Mammary epithelial cell (primary cell): ENCODE measurements at places on chromosomes 4 and X. TPM values are rescaled to one million over a fixed set of nuclear protein-coding genes. Genes with fewer than 3 reads are reported as not detected.

- no peak for DNase-seq
Observed at GRCh38 chr4:186882293-186882692, 158.6 kb upstream of the FAT1 start.

- no peak for DNase-seq
Observed at GRCh38 chr4:150971901-150972300, 43.2 kb downstream of the LRBA start.

MID1 gene
- polyA plus RNA-seq = 15.9 TPM

- DNase-seq = no peak
Observed at GRCh38 chr4:149552601-149553000, 263.0 kb downstream of the IQCM start.

DNA sequence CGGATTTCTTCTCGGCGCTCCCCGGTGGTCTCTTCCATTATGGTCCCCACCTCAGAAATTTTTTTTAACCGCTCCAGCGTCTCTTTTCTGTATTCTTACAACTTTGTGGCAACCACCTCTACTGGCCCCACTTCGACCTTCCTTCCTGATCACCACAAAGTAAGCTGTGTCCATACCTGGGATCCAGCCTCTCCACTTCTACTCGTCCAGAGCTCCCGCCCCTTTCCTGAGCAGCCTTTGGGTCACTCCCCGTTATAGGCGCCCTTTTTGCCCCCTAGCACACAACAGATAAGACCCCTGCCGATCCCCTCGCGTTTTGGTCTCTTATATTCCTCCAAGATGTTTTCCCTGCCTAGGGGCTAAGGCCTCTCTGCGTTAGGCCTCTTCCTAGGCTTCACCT is 557 bp downstream of the PIGG start:
- no peak for DNase-seq

PSAPL1 gene
- polyA plus RNA-seq = 0.01 TPM

NHSL2 gene
- 0.06 TPM for polyA plus RNA-seq

PPP4R3C gene
- not detected for polyA plus RNA-seq

NPNT gene
- not detected for polyA plus RNA-seq

AKAP4 gene
- polyA plus RNA-seq = not detected

ZNF718 gene
- polyA plus RNA-seq = 1.6 TPM

DNA sequence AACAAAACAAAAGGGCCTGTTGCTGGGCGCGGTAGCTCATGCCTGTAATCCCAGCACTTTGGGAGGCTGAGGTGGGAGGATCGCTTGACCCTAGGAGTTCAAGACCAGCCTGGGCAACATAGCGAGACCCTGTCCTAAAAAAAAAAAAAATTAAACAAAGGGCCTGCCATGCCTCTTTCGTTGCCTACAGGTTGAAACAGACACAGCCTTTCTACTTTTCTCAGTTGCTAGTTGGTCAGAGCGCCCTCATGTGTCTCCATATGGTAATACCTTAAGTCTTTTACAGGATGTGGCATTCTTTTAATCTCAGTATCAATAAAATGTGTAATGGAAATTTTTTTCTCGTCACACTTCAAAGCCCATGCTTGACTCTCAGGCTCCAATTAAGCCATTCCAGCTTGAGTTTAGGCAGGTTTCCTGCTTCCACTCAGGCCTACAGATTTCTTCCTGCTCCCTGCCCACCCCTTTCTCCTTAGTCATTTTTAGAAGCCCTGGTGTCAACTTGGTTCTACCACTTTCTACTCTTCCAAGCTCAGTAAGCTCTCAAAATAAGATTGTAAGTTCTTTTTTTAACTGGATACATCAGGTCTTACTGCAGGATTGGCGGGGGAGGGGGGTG is 4.6 kb upstream of the SOWAHD start:
- no peak for DNase-seq

MCF2 gene
- 0.15 TPM for polyA plus RNA-seq

AFF2 gene
- polyA plus RNA-seq = 0.14 TPM

DNA sequence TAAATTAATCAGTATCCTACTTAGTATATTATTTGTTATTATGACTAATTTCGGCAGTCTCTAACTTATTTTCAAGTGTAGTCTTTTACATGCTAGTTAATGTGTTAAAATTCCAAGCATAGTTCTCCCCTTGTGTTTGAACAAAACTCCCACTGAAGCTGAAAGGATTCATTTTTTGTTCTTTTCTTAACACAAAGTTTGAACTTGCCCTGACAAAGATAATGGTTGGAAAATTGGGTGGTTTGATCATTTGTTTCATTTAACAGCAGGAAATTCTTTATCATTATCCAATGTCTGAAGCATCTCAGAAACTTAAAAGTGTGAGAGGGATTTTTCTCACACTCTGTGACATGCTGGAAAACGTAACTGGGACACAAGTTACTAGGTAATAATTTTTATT is 36.0 kb downstream of the INTU start:
- no peak for DNase-seq

- no peak for DNase-seq
Observed at GRCh38 chr4:95516528-95517017, 32.2 kb downstream of the UNC5C start.

- DNase-seq = peak; percentile 74
Observed at GRCh38 chrX:11188664-11189063, 77.5 kb downstream of the HCCS start.

- no peak for DNase-seq
Observed at GRCh38 chr4:26851129-26851528, 9.5 kb upstream of the STIM2 start.

DNA sequence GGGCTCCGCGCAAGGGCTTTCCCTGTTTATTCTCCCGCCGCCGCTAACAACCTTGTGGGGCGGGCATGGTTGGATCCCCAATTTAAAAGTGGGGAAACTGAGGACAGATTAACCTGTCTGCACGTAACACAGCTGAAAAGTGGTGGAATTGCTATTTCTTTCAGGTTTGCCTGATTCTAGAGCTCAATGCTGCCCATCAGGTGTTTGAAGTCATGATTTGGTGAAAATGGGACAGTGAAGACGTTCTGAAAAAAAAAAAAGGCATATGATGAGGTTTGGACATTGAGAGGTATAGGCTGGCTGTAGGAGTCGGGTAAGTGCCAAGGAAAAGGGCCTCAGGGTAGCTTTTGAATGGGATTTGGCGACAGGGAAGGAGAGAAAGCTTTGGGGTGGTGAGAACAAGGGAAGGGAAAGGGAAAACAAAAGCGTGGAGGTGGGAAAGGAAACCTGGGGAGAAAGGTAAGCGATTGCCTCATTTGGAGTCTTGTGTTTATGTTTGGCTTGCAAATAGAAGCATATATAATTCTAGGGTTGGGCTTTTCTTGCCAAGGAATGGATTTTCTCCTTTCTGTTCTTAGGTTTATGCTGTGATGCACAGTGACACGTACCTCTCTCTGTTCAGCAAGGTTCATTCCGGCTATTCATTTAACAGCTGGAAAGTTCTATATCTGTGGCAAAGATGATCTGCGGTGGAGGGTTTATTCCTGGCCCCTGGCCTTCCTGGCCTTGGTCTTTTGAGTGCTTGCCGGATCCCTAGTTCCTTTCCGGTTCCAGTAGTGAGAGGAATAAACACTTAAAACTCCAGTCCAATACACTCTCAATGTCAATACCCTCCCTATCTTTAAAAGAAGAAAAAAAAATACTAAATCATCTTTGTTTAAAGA is 2.4 kb upstream of the STIM2 start:
- no peak for DNase-seq

GRCh38 chrX:71250841-71251240 is 3.1 kb downstream of the ZMYM3 start:
- no peak for DNase-seq

GRCh38 chr4:179124957-179125356 is 1682.7 kb upstream of the AGA start:
- no peak for DNase-seq

GRCh38 chr4:52914051-52914605 is 52.0 kb downstream of the RASL11B start:
- no peak for DNase-seq

GRCh38 chrX:85941275-85941674 is 106.1 kb downstream of the CHM start:
- DNase-seq = no peak

- DNase-seq = peak; percentile 43
Observed at GRCh38 chr4:158578476-158578875, 56.8 kb downstream of the RXFP1 start.

DNA sequence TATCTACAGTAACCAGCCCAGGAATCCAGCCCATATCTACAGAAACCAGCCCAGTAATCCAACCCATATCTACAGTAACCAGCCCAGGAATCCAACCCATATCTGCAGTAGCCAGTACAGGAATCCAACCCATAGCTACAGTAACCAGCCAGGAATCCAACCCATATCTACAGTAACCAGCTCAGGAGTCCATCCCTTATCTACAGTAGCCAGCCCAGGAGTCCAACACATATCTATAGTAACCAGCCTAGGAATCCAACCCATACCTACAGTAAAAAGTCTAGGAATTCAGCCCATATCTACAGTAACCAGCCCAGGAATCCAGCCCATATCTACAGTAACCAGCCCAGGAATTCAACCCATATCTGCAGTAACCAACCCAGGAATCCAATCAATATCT is 445.0 kb upstream of the BOD1L1 start:
- DNase-seq = no peak

- DNase-seq = no peak
Observed at GRCh38 chr4:20859097-20859781, 159.0 kb downstream of the PACRGL start.

DNA sequence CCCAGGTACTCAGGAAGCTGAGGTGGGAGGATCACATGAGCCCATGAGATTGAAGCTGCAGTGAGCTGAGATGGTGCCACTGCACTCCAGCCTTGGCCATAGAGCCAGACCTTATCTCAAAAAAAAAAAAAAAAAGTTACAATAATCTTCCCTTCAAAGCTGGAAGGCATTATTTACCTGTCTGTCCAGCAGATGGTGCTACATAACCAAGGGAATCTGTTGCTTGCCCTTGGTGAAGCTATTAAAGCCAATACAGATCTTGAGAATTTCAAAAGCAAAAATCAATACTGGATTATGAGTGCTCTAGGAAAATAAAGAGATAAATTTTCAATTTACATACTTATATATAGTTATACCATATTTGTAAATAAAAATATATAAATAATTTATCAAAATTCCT is 25.9 kb downstream of the PKD2 start:
- DNase-seq = peak; percentile 52

DNA sequence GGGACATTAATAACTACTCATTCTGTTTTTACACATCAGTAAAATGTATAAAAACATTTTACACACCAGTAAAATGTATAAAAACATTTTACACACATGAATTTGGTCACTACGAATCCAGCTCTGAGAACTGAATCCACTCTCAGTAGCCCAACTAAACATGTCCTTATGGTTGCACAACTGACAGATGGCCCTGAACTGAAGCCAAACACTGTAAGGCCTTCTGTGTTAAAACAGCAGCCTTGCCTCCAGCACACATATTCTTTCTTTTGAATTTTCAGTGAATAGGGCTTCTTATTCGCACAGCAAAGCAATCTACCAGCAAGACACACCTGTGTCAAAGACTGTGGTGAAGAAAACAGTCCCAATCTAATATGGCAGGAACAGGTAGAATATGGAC is 169.9 kb upstream of the FMR1 start:
- DNase-seq = no peak

GRCh38 chrX:154505734-154506133 is 10.3 kb downstream of the FAM3A start:
- DNase-seq = peak; percentile 44

- DNase-seq = no peak
Observed at GRCh38 chrX:41522671-41523070, 75.5 kb downstream of the NYX start.

ANKRD50 gene
- polyA plus RNA-seq = 7.3 TPM

GPC4 gene
- 1.2 TPM for polyA plus RNA-seq

DNA sequence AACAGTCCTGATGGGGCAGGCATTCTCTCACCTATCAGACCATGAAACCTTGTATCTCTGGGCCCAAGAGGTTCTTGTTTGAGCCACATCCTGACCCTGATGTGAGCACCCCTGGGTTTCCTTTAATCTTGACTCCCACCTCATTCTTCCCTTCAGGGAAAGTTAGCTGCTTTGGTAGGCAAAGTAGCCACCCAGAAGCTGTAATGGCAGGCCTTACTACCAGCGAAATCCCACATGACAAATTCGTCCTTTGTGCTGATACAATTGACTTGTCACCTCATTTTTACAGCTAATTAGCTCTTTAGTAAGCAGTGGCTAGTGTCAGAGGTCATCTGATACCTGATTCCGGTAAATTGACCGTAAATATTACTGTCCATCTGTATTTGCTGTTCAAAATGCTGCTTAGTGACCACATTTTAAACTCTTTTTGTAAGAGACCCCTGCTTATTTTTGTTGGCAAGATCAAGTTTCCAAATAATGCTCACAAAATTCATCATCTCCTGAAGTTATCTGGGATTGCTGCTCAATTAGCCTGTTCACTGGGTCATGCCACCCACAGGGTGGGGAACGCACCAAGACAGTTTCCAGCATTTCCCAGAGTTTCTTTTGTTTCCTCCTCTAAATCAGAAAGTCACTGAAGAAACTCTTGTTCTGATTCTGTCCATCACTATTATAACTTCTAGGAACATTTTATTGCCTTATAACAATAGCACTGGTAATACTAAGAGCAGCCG is 329.7 kb downstream of the GPAT3 start:
- no peak for DNase-seq

- DNase-seq = no peak
Observed at GRCh38 chr4:107757864-107758476, 37.9 kb upstream of the PAPSS1 start.

DNA sequence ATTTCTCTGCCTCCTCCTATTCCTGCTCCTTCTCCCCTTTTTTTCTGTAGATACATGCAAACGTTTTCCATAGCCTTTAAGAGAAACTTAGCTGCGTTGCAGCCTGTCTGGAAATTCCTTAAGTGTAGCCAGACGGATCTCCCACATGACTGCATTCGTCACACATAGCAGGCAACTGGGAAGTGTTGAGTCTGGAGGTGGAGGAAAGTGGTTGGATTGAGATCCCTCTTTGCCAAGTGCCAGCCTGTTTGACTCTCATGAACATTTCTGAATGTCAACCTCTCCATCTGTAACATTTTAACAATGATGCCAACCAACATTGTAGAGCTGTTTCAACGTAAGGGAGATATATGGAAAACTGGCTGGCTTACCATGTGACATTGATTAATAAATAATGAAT is 45.1 kb upstream of the FAM9A start:
- no peak for DNase-seq

GRIA3 gene
- polyA plus RNA-seq = 0.06 TPM

IL2RG gene
- polyA plus RNA-seq = not detected

- peak; percentile 86 for DNase-seq
Observed at GRCh38 chr4:151195801-151196200, 81.2 kb upstream of the PRSS48 start.

PRSS12 gene
- polyA plus RNA-seq = 19.4 TPM

CT45A5 gene
- not detected for polyA plus RNA-seq

DNA sequence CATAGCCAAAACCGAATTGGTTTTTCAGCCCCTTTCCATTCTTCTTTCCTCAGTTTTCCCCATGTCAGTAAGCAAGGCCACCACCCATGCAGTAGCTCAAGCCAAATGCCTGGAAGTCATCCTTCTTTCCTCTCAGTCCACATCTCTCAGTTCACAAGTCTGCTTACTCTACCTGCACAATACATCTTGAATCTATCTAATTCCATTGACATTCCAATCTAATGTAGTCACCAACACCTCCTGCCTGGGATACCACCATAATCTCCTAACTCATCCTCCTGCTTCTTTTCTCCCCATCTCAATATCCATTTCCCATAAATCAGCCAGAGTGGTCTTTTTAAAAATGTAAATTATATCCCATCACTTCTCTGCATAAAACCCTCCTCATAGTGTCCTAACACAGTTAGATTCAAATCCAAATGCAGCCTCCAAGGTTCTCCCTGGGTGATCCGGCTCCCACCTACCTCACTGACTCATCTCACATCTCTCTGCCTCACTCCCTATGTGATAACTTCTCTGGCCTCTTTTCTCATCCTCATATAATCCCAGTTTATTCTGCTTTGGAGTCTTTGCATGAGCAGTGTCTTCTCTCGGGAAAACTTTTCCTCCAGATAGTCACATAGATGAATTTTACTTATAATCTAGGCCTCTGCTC is 26.9 kb downstream of the KCNIP4 start:
- no peak for DNase-seq
